ENCODE measurements at places on chromosomes 13 and 19. TPM values are rescaled to one million over a fixed set of nuclear protein-coding genes. Genes with fewer than 3 reads are reported as not detected.

The KANK3 gene
- polyA plus RNA-seq = 0.72 TPM

- no peak for DNase-seq
These were observed 855.7 kb downstream of the SLITRK5 start for GRCh38 chr13:88526853-88527215.

GRCh38 chr13:73218181-73218580, 159.4 kb downstream of the KLF5 start:
- no peak for DNase-seq

DNA sequence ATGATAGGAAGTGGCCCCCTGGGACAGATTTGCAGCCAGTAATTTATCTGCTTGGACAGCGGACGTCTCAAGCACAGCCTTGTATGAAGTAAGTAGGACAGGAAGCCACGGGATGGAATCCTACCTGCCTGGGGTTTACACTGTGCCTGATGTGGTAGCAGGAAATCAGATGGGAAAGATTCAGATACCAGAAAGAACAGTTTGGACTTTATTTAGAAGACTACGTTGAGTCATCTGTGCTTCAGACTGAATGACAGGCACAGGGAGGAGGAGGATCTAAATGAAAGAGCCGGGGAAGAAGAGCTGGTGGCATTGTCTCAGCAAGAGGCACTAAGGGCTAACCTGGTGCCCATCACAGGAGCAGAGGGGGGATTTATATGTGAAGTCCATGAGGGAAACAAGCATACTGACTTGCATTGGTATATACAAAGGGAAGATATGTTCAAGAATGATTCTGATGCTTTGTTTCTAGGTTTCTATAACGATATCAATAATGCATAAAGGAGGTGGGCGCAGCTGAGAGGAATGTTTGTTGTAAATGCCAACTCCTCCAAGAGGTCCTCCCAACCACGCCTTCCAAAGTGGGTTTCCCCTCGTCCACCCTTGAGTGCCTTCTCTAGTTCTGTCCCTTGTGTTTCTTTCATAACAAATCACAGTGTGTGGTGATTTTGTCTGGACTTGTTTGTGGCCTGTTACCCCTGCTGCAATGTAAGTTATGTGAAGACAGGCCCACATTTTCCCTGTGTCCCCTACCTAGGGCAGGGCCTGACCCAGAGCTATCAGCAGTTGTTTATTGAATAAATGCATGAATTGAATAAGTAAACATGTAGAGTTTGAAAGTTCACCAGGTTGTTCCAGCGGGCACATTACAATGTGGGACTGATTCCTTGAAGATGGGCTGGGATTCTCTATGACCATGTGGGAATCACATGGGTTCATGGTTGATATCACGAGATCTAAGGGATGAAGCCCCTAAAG, 328.4 kb downstream of the SLC7A1 start:
- no peak for DNase-seq

DNA sequence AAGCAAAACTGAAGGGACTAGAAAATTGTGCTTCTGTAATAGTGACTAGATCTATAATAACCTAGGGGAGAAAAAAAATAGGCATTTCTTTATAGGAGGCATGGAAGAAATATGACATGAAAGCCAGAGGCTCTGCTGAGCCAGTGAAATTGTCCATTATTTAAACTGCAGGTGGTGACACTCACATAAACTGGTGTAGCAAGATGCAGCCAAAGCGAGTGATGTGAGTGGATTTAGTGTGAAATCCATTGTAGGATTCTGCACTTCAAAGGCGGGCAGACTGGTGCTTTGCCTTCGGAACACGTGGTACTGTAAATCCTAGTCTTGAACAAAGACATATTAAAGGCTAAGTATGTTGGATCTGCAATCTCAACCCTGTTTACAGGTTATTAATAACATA, 361.9 kb downstream of the TBC1D4 start:
- no peak for DNase-seq

- peak; percentile 96 for DNase-seq
These were observed 1.9 kb downstream of the LYPD3 start for GRCh38 chr19:43463381-43464133.

DNA sequence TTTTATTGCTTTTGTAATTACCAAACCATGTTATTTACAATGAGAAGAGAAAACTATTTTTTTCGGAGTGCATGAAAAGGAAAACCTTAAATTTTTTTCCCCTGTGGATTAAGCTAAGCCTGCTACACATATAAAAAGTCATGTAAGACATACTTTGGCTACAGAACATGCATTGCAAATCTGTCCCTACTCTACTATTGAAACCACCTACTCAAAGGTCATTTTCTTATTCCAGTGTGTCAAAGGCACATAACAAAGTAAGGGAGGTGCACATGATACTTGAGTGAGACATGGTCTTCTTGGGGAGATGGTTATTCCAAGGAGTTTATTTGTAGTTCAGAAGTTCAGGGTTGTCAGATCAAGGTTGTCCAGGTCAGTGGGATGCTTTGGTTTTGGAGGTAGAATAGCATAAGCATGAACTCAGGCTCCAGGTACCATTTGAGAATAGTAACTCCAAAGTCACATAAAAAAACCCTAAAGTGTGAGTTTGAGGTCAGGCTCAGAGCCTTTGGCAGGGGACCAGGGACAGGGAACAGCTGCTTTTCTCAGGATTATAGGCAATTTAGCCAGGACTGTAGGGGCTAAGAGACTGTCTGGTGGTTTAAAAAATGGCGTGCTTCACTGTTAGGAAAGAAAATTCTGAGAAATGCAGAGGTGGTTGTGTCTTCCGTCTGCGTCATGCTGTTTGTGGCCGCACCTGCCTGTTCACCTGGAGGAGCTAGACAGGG, 15.4 kb downstream of the FARP1 start:
- DNase-seq = no peak

DNA sequence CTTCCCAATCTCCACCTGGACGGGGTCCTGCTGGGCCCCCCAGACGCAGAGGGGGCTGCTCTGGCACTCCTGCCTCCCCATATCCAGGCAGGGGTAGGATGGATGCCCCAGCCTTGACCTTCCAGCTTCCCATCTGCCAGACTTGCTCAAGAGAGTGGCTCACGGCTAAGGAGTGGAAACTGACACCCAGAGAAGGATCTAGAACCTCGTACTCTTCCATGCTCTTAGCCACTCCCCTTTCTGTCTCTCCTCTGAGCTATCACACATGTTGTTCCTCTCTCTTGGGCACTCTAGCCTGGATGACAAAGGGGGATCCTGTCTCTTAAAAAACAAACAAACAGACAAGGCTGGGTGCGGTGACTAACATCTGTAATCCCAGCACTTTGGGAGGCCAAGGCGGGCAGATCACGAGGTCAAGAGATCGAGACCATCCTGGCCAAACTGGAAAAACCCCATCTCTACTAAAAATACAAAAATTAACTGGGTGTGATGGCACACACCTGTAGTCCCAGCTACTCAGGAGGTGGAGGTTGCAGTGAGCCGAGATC, 12.2 kb upstream of the FUT5 start:
- no peak for DNase-seq

- DNase-seq = no peak
These were observed 3.4 kb downstream of the TMPRSS9 start for GRCh38 chr19:2363419-2363818.

The GPR180 gene
- polyA plus RNA-seq = 4.1 TPM

Measured in cardiac muscle cell (in vitro differentiated cells and primary cell).